ENCODE measurements at places on chromosomes 1 and 21.

DNA sequence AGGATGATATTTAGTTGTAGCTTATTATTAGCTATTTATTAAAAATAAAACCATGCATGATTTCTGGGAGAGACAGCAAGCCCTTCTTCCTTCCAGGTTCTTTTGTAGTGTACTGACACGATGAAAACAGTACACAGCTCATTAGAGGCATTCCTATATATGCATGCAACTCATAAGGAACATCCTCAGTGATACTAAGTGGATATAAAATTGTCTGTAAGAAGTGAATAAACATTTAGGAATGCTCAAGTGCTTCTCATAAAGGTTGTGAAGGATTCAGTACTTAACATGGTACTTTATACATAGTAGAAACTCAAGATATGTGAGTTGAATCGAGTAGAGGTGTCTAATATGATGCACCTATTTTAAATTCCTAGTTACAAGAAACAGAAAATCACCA is 287.7 kb downstream of the SDCCAG8 start:
- no peak for DNase-seq

GRCh38 chr1:186027621-186028020 is 293.4 kb downstream of the HMCN1 start:
- no peak for DNase-seq

- no peak for DNase-seq
These were observed 81.3 kb upstream of the SELENON start for GRCh38 chr1:25718732-25719131.

GRCh38 chr21:34554227-34554626 is 42.2 kb upstream of the KCNE1 start:
- DNase-seq, result no peak

- DNase-seq, result no peak
These were observed 4.6 kb upstream of the CLCA2 start for GRCh38 chr1:86419277-86419903.

DNA sequence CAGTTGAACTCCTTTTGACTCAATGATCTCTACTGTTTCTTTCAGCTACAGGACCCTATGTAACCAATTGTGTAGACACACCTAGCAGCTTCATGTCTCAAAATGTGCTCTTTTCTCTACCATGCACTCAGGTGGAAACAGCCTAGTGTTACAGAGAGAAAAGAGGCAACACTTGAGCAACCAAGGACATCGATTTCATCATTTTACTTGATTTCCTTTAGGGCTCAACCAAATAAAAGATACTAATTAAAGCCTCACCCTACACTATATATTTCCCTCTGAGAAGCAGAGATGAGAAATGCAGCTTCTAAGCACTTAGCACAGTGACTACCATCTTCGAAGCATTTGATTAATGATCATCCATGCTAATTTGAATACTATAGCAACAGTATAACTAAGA is 55.1 kb downstream of the PTGER3 start:
- no peak for DNase-seq

- no peak for DNase-seq
These were observed 17.6 kb downstream of the CLCA2 start for GRCh38 chr1:86441581-86441980.

DNA sequence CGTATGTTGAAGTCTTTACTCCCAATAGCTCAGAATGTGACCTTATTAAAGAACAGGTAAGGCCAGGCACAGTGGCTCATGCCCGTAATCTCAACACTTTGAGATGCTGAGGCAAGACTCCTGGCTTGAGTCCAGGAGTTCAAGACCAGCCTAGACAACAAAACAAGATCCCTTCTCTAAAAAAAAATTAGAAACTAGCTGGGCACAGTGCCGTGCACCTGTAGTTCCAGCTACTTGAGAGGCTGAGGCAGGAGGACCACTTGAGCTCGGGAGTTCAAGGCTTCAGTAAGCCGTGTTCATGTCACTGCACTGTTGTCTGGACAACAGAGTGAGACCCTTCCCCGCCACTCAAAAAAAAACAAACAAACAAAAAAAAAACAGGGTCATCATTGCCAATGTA is 171.3 kb downstream of the RERE start:
- DNase-seq, result no peak

DNA sequence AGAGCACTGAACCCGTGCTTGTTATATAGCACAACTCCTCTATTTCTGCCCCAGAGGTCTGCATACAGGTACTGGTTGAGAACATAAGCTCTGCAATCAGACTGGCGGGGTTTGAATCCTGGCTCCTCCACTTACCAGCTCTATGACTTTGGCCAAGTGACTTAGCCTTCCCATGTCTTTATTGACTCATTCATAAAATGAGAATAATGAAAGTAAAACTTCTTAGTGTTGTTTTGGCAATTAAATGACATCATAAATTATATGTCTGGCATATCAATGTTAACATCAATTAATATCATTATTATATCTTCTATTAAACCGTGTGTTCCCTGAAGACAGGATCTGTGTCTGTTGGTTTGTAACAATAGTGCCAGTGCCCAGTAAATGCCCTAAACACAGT is 4.3 kb downstream of the INKA2 start:
- no peak for DNase-seq

- DNase-seq, result no peak
These were observed 69.2 kb downstream of the TBX15 start for GRCh38 chr1:118918940-118919259.

- DNase-seq, result no peak
These were observed 1.3 kb upstream of the EFNA4 start for GRCh38 chr1:155062151-155062686.

DNA sequence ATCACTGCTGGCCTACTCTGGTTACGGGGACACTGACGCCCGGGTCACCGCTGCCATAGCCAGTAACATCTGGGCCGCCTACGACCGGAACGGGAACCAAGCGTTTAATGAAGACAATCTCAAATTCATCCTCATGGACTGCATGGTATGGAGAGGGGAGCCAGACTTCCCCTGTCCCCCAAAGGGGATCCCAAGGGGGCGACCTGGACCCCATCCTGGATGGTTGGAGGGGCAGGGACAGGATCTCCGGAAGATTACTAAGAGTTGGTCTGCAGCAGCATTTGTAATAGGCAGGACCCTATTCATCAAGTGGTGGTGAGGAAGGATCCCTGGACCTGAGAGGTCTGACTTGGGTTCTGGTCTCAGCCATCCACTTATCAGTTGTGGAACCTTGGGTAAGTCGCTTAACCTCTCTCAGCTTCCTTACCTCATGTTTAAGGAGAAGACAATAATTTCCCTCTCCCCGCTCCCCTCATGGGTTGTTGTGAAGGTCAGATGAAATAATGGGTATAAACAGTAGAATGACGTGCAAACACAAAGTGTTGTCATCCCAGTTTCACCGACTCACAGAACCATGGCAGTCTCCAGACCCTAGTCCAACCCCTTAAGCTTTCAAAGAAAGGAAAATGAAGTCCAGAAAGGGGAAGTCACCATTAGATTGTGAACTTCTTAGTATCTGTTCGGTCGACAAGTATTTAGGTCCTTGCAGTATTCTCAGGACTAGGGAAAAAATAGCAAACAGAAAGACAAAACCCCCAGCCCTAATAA is 883 bp downstream of the LAMTOR2 start:
- no peak for DNase-seq

- DNase-seq, result no peak
These were observed 652.9 kb downstream of the ADGRL2 start for GRCh38 chr1:82453511-82454185.

GRCh38 chr1:168138134-168138533 is 1.4 kb upstream of the GPR161 start:
- no peak for DNase-seq

DNA sequence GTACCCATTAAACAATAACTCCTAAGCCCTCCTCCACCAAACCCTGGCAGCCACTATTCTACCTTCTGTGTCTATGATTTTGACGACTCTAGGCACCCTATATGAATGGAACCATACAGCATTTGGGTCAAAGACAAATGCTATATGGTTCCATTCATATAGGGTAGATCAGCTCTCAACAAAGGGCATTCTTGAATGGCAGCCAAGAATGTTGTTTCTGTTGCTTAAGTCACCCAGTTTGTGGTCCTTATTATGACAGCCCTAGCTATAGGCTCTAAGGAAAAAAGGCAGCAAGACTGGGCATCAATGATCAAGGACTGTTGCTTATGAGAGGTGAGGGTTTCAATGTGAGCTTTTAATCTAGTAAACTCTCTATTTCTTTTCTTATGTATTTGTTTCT is 4.7 kb upstream of the SLC5A9 start:
- no peak for DNase-seq

DNA sequence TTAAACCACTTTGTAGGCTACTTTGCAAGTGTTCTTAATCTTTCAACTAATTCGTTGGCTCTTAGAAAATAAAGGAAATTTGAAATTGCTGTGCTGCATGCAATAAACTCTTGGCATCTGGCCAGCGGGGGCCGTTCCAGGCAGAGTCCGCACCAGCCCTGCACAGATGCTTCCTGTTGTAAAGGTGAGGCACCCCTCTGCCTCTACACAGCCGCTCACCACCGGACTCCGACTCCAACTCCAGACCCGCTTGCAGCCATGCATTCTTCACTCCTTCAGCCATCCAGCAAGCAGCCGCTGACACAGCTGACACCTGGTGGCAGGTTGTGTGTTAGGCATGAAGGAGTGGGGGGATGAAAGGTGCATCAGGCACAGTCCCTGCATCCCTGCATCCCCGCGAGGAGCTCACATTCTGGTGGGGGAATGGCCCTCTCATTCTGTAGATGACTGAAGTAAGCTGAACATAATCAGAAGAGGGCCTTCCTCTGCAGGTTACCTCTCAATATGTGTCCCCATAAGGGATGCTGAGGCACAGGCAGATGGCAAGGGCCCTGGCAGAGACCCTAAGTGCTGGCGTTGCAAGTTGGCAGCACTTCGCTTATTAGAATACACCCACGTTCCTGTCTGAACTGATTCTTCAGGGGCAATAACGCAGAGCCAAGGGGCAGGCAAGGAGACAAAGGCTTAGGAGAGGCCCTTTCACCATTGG is 56.8 kb downstream of the GLIS1 start:
- DNase-seq, result peak; percentile 1

DNA sequence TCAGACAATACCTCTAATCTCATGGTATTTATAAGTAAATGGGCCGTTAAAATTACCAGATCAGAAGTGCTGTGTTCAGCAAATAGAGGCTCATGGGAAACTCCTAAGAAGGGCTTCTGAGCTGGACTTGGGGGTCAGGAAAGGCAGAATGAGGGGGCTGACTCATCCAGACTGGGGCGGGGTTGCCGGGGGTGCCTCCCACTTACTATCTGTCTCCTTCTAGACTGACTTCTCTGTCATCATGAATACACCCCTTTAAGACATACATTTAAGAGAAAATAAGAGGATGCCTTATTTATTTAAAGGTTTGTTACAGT is 96.0 kb upstream of the ERRFI1 start:
- DNase-seq, result no peak
